Activated T-helper 1 cell treated with anti-CD3 and anti-CD28 coated beads, Interleukin-2, amount 50 U/mL, for 16 hours (primary cell): ENCODE measurements at places on chromosomes 2 and 18.

- DNase-seq = no peak
Measured at GRCh38 chr2:39871291-39871761, 92.3 kb upstream of the THUMPD2 start.

GRCh38 chr18:79587226-79587741 is 92.3 kb upstream of the CTDP1 start:
- no peak for DNase-seq

DNA sequence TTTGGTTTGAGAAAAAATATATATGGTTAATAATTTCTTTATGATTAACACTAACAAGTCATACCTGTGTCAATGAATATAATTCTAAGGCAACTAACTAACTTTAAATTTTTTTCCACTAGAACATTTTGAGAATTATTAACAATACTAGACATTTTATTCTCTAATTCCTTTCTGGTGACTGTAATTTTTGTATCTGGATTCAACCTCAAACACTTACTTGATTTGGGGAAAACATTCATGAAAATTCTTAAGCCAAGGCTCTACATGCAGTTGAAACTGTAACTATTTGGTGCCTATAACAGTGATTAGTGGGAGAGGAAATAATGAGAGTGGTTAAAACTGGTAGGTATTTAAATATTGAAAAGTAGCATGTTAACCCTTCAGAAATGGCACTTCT is 546.5 kb upstream of the KLHL29 start:
- DNase-seq = no peak

DNA sequence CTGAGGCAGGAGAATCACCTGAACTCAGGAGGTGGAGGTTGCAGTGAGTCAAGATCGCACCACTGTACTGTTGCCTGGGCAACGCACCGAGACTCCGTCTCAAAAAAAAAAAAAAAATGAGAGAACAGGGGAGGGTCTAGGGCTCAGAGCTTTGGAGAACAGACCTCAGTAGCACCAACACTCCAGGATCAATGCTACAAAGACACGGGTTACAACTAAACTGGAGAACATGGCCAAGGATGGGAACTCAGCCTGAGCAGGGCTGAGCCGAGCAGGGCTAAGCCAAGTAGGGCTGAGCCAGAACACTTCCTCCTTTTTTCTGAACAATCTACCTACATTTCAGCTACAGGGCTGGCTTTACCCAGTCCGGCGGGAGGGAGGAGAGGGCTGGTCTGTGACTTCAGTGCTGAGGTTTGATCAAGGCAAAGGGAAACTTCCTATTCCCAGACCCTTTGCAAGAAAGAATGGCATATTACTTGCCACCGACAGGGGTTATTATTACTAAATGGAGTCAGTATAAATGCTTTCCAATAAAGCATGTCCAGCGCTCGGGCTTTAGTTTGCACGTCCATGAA is 2.9 kb upstream of the CASP8 start:
- DNase-seq = no peak

GRCh38 chr2:235378246-235378645 is 115.6 kb upstream of the AGAP1 start:
- no peak for DNase-seq

DNA sequence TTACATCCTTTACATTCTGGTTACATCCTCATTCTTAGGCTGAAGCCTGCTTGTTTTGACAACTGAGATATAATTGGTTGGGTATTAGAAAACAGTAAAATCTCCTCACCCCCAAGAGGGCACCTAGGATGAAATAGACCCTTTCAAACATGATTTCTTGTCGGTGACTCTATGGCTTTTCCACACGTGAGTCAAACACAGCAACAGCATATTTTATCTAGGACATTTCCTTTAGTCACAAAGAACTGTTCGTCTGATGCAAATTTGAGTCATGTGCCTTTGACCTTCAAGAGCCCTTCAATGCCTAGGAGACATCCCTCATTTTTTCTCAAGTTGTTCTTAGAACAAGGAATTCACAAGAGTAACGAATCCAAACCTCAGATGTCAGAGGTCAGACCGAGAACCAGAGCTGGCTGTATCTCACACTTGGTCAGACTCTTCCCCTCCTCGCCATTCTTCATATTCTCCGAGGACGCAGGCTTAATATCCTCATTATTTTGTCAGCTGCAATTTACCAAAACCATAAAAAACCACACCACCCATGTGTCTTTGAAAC is 60.5 kb upstream of the ALKAL2 start:
- DNase-seq = no peak

DNA sequence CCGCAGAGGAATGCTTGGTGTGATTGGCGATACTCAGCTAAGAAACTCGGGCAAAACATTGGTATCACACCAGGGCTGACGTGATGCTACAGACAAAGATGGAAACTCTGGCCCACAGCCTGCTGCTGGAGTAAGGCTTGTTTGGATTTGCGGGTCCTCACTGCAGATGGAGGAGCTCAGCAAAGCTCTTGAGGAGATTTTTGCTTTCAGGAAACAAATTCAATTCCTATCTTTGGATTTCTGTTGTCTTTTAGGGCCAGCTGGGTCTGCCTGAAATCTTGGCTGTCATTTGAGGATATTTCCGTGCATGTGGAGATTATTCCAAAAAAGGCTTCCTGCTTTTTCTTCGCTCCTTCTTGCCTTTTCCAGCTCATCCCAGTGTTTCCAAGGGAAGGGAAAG is 475.8 kb downstream of the TSN start:
- DNase-seq = no peak

GRCh38 chr2:14756122-14756541 is 123.6 kb downstream of the LRATD1 start:
- no peak for DNase-seq

GRCh38 chr2:119769645-119770044 is 9.9 kb downstream of the PTPN4 start:
- DNase-seq = no peak

DNA sequence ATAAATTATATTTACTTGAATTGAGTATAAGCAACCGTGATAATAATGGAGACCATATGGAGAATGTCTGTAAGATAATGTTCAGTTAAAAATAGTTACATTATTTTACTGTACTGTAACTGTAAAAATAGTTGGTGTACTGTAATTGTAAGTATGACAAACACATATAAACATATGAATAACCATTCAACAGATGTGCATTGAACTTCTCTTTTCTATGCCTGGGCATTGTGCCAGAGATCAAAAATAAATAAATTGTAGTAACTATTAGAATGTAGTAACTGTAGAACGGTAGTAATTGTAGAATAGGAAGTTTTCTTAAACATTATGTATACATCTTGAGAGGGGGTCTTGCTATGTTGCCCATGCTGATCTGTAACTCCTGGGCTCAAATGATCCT is 287.4 kb upstream of the EPAS1 start:
- DNase-seq = no peak

GRCh38 chr2:215885536-215885935 is 127.8 kb downstream of the MREG start:
- no peak for DNase-seq

DNA sequence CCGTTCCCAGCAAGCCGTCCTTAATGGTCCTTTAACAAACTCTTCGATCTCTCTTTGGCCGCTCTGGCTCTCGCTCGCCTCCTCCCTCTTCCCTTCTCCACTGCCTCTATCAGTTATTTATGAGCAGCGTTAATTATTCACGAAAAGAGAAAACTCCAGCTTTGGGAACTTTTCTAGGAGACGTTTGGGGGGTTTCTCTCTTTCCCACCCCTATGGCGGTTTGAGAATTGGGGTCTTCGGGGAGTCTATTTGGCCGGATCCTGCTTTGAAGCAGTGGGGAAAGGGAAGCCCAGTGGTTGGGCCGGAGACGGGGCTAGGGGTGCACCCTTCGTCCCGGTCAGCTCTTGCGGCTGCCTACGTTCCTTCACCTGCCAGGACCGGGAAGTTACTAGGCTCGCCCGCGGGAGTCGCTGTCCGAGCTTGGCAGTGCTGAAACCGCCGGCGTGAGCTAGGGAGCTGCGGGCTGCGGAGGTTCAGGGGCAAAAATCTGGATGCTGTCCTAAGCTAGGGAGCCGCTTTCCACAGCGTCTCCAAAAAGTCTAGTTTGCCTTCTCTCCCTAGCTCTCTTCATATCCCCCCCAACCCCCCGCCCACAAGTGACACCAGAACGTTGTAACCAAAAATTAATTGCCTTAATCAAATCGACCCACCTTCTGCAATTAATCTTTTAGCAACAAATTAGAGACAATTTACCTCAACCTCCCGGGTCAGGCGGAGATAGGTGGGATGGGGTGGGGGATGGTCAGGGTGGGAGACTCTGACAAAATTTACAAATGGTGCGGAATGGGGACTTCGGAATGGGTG is 8.9 kb upstream of the SKOR2 start:
- DNase-seq = no peak

GRCh38 chr2:140164449-140164848 is 1384.3 kb upstream of the NXPH2 start:
- no peak for DNase-seq

GRCh38 chr2:239402666-239403065 is 1.8 kb upstream of the HDAC4 start:
- no peak for DNase-seq

DNA sequence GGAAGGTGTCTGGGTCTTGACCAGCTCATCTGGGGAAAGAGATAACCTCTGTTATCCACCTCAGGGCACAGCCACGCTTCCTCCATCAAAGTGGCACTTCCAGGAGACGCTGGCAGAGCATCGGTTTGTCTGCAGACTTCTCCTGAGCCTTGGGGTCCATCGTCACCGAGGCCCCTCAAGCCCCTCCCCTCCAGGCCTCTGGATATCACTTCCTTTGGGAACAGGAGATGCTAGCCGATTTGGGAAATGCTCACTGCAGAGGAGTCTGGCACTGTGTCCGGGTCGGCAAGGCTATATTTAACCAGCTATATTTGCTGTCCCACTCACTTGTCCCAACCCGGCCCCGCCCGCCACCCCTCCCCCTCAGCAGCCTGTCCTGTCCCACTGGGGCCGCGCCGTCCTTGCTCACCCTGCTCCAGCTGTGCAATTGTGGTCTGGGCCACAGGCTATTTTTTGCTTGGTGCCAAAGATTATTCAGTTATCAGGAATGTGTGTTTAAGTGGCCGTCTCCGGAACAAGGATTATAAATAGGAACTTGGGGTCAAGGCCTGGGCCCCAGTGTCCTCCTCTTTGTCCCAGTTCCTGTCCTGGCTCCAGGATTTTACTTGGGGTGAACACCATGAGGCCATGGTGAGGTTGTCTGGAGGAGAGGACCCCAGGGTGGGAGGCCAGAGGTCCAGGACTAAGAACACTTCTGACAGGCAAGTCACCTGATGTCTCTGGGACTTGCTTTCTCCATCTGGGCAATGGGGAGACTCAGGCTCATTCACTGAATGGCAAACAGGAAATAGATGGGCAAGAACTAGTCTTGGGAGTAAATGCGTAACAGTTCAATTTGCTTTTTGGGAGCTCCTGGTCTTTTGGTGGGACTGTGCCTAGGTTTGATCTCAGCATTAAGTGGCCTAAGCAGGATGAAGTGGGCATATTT is 263.6 kb downstream of the DYSF start:
- DNase-seq = no peak

DNA sequence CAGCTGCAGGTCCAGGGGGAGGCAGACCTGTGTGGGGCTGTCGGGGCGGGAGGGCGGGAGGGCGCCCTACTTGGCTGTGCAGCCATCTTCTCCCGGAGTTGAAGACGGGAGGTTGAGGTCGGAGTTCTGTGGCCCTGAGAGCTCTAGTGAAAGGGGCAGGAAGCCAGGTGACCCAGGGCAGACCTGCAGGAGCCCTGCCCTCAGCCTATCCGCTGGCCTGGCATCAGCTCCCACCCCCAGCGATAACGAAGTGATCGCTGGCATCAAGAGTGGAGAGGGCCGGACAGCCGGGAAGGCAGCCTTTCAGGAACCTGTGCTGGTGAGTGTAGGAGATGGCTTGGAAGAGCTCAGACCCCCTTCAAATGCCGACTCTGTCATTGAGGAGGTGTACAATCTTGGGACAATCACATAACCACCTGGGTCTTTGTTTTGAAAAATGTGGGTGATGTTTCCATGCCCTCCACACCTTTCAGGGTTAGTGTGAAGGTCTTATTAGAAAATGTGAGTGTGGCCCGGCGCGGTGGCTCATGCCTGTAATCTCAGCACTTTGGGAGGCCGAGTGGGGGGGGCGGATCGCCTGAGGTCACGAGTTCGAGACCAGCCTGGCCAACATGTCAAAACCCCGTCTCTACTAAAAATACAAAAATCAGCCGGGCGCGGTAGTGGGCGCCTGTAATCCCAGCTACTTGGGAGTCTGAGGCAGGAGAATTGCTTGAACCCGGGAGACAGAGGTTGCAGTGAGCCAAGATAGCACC is 1.3 kb downstream of the ARHGEF4 start:
- DNase-seq = no peak

- no peak for DNase-seq
Measured at GRCh38 chr2:103784261-103784660, 1022.4 kb downstream of the TMEM182 start.

GRCh38 chr2:195181059-195181705 is 475.8 kb upstream of the SLC39A10 start:
- no peak for DNase-seq

DNA sequence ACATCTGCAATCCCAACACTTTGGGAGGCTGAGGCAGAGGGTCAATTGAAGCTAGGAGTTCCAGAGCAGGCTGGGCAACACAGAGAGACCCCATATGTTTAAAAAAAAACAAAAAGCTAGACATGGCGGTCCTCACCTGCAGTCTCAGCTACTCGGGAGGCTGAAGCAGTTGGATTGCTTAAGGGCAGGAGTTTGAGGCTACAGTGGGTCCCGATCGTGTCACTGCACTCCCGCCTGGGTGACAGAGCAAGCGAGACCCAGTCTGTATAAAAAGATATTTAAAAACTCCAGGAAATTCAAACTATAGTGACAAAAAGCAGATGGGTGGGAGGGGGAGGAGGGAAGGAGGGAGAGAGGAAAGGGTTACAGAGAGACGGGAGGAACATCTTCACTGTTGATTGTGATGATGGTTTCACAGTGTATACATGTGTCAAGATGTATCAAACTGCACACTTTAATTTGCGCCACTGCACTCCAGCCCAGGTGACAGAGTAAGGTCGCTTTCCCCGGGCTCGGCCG is 942 bp upstream of the ZNF236 start:
- DNase-seq = no peak
